ENCODE measurements at places on chromosomes 6 and 20. TPM values are rescaled to one million over a fixed set of nuclear protein-coding genes. Genes with fewer than 3 reads are reported as not detected.

Gene ZGPAT
- 15.8 TPM for total RNA-seq

Gene WFDC12
- total RNA-seq, result not detected

Gene SLC17A3
- not detected for total RNA-seq

Gene RUNX2
- 0.38 TPM for total RNA-seq

Gene SPATS1
- not detected for total RNA-seq

Gene OR2J3
- not detected for total RNA-seq

Gene FAXC
- total RNA-seq, result 0.49 TPM

Gene CRIP3
- total RNA-seq, result 42.3 TPM

Gene LY6G6C
- total RNA-seq, result not detected

Gene TTK
- 0.25 TPM for total RNA-seq

Gene MUC21
- not detected for total RNA-seq

Gene REPS1
- total RNA-seq, result 30.6 TPM

Gene PTPRA
- total RNA-seq, result 23.5 TPM

Gene GTSF1L
- total RNA-seq, result not detected

Gene TPD52L1
- total RNA-seq, result 64.0 TPM

Gene CRISP1
- total RNA-seq, result not detected

Gene PPP1R3G
- 11.1 TPM for total RNA-seq

DNA sequence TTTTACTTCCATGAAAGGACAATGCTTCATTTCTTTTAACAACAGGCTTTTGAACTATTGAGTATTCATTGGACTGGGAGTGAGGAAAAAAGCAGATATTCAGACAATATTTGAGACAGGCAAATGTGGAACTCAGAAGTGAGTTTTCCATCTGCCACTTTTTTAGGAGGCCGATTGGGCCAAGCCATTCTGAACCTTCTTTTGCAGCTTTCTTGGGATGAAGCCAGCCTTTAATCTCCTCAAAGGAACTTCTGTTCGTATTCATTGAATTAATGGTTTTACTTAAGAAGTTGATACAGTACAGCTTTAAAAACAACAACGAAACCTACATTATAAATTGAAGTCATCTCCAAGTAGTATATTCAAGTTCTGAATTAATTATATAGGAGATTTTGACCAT lies 187.1 kb upstream of the RNF217 start:
- no peak for DNase-seq
- peaks cover 52% of the 10 kb centered on the region for H3K27me3 ChIP-seq
- no peak overlapping the region for H3K4me3 ChIP-seq
- H3K4me1 ChIP-seq, result no peaks in the 10 kb centered on the region

DNA sequence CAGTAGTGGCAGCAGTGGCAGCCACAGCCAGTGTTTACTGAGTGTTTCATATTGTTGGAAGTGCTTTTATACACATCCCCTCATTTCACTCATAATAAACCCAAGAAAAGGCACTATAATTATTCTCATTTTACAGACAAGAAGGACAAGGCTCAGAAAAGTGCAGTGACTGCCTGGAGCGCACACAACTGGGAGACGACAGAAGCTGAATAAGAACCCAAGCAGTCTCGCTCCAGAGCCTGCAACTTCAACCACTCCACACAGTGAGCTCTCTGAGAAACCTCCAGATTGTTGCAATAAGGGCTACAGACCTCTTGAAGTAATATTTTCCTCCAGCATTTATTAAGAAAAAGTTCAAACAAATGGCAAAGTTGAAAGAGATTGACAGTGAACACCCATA lies 76.9 kb downstream of the PLCG1 start:
- no peak overlapping the region for H3K4me3 ChIP-seq
- no peak for DNase-seq

DNA sequence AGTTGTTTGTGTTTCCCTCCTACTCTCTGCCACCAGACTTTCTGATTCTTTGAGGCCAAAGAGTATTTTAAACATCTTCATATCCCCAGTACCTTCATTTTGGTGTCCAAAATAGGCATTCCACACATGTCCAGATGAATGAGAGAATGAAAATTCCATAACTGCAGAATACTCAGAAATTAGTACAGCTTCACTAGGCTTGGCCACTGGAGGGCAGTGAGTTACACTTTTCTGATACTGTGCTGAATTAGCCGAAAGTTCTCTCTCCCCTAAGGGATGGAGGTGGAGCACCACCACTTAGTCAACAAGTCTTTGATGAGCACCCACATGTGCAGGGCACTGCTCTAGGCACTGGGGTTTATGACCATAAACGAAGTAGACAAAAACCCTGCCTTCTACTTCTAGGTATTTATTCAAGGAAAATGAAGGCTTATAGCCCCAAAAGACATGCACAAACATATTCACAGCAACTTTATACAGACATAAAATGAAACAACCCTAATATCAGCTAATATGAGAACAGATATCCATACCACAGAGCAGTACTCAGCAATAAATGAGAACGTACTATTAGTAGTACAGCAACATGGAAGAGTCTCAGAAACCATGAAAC lies 46.1 kb upstream of the TMEM217 start:
- no peak overlapping the region for H3K4me3 ChIP-seq
- H3K27ac ChIP-seq, result no peak overlapping the region
- peaks cover 22% of the 10 kb centered on the region for H3K4me1 ChIP-seq

DNA sequence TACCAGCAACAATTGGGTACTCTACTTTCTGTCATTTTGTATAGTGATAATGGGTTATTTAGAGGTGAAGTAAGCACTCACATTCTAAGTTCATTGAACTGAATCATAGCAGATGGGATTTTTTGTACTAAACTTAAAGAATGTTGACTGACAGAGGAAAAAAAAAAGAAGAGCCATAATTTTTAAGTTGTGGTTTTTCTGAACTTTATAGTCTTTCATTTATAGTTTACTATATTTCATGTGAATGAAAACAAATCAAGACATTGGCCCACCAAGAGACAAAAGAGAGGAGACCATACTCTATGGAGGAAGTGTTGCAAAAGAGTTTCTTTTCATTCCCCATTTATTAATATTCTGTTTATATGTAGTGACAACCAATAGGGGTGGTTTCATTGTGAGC lies 685.7 kb downstream of the BCKDHB start:
- no peak for DNase-seq
- H3K4me3 ChIP-seq, result no peak overlapping the region
- no peaks in the 10 kb centered on the region for H3K27me3 ChIP-seq

DNA sequence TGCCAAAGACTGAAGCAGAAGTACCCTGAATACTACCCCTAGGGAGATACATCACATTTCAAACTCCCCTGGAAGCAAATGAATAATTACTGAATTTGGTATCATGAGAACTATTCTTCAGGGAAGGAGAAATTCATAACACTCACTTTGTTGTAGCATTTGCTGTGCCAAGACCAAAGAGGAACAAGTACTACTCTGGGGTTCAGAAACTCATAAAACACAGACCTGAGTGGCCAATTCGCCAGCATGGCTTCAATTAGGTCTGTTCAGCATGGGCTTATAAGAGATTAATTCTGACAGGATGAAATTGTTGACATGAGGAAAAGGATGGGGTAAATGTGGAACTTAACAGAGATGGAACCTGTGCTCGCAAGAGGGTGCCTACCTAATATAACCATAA lies 6.5 kb downstream of the ELOVL5 start:
- DNase-seq, result no peak
- peaks cover 4% of the 10 kb centered on the region for H3K36me3 ChIP-seq
- H3K27ac ChIP-seq, result peak overlapping the region; percentile 9
- peaks cover 69% of the 10 kb centered on the region for H3K4me1 ChIP-seq

DNA sequence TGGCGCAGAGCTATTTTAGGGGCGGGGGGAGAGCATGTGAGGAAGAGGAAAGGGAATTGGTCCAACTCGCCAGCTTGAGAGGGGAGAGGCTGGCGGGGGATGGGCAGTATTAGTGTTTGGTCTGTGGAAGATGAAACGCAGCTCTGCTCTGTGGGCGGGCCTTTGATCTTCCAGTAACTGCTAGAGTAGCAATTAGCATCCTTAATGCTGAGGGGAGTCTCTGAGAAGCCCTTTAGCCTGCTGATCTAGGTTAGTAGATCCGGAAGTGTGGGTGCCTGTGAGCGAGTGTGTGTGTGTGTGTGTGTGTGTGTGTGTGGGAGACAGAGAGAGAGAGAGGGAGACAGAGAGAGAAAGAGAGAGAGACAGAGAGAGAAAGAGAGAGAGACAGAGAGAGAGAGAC lies 117.2 kb upstream of the BACH2 start:
- H3K4me3 ChIP-seq, result peak overlapping the region; percentile 51
- DNase-seq, result no peak
- no peak overlapping the region for H3K27ac ChIP-seq

DNA sequence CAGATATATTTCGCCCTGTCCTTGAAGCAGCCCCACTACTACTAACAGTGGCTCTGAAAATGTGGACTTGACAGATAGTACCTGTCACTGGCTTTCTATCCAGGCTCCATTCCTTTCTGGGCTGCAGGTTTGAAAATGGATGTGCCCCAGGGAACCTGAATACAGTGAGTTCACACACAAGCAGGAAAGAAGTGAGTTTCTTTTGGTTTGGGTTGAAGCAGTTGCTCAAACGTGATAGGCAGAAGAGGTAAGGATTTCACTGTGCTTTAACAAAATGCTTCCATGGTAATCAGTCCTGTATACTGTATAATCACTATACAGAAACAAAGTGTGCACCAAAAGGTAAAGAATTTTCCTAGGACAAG lies 382.9 kb downstream of the PRKN start:
- no peaks in the 10 kb centered on the region for H3K27me3 ChIP-seq
- H3K4me1 ChIP-seq, result peaks cover 23% of the 10 kb centered on the region
- no peak overlapping the region for H3K27ac ChIP-seq
- no peak overlapping the region for H3K4me3 ChIP-seq
- DNase-seq, result no peak
- no peaks in the 10 kb centered on the region for H3K36me3 ChIP-seq

DNA sequence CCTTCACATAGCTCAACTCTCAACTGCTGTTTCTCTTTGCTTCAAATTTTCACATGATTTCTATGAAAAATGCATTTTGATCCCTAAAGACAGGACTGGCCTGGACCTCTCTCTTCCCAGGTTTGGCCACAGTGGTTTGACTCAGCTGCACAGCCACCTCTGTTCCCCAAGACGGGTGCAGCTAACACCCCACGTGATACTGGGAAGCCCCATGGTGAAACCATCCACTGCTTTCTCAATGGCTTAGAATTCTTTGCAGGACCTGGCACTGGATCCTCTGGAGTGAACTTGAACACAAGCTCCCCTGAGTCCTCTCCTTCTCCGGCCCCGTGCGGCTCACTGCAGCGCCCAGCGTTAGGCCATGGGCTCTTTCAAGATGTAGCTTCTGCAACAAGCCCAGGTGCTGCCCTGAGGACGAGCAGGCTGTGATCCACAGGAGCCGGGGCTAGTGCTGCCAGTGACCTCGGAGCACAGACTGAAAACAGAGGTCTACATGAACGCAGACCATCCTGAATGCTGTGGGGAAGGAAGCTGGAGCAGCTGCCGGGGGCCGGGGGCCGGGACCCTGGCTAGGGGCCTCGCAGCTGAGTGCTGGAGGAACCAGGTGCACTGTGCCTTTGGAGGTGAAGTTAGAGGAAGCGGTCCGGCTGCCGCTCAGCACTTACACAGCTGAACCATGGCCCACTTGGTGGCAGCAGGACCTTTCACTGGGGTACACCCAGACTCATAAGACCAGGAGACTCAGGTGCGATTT lies 58.8 kb upstream of the MPC1 start:
- no peak overlapping the region for H3K4me3 ChIP-seq
- H3K27me3 ChIP-seq, result no peaks in the 10 kb centered on the region

GRCh38 chr6:42979523-42980177 lies 669 bp upstream of the PEX6 start:
- peaks cover 51% of the 10 kb centered on the region for H3K4me1 ChIP-seq
- no peaks in the 10 kb centered on the region for H3K27me3 ChIP-seq
- H3K4me3 ChIP-seq, result peak overlapping the region; percentile 99

GRCh38 chr6:84466511-84466910 lies 239.1 kb upstream of the CEP162 start:
- H3K4me1 ChIP-seq, result no peaks in the 10 kb centered on the region
- H3K36me3 ChIP-seq, result no peaks in the 10 kb centered on the region
- H3K4me3 ChIP-seq, result no peak overlapping the region

- DNase-seq, result no peak
- no peak overlapping the region for H3K27ac ChIP-seq
- H3K27me3 ChIP-seq, result no peaks in the 10 kb centered on the region
- H3K4me1 ChIP-seq, result no peaks in the 10 kb centered on the region
- H3K4me3 ChIP-seq, result no peak overlapping the region
These were observed 395.1 kb upstream of the SASH1 start for GRCh38 chr6:147947521-147947920.

DNA sequence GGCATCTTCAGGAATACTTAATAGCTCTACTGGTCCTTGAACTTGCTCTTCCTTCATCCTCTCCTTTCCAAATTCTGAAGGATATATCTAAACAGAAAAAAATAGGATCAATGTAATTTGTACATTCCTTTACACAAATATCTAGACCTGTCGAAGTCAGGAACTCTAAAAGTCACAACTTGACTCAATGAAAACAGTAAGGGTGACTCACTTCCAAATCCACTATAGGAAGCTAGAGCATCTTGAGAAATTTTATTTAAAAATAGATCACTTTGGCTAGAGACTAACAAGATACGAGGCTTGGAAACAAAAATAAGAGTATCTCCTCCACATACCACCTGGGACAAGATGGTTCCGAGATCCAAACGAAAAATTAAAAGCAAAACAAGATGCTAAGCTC lies 12.2 kb downstream of the ESF1 start:
- no peak overlapping the region for H3K27ac ChIP-seq
- H3K36me3 ChIP-seq, result peaks cover 94% of the 10 kb centered on the region
- no peaks in the 10 kb centered on the region for H3K27me3 ChIP-seq

DNA sequence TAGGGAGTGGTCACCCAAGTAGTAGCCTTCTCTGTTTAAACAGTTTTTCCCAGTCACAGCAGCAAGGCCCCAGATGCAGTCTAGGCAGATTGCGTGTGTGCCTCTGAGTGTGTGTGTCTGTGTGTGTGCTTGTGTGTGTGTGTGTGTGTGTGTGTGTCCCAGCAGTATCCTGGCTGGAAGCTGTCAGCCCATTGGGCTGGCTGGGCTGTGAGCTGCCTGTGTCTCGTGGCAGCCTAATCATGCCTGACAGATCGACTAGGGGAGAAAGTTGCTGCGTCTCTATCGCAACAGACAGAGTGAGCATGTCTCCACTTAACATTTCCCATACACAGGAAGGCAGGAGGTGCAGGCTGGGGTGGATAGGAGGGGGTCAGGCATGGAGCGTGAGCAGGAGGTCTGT lies 42.9 kb upstream of the LRFN2 start:
- no peaks in the 10 kb centered on the region for H3K4me1 ChIP-seq
- H3K4me3 ChIP-seq, result no peak overlapping the region
- no peaks in the 10 kb centered on the region for H3K36me3 ChIP-seq
- peaks cover 65% of the 10 kb centered on the region for H3K27me3 ChIP-seq

GRCh38 chr20:6515261-6515660 lies 252.2 kb upstream of the BMP2 start:
- H3K27ac ChIP-seq, result no peak overlapping the region
- no peaks in the 10 kb centered on the region for H3K4me1 ChIP-seq
- H3K36me3 ChIP-seq, result no peaks in the 10 kb centered on the region
- no peak overlapping the region for H3K4me3 ChIP-seq
- DNase-seq, result no peak

DNA sequence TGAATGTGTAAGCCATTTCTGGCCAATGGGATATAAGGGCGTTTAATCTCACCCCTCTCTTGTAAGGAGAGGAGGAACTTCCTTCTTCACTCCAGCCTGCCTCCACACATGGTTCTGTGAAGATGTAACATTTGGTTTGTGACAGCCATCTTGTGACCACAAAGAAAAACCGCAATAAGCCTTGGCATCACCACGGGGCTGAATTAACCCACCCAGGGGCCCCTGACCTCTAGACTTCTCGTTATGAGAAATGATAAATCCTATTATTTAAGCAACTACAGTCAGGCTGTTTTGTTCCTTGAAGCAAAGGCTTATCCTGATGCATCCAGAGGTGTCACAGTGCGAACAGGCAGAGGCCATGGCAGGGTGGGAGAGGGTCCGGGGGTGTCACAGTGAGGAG lies 139.7 kb downstream of the CDC5L start:
- H3K27me3 ChIP-seq, result peaks cover 35% of the 10 kb centered on the region
- no peaks in the 10 kb centered on the region for H3K4me1 ChIP-seq
- no peaks in the 10 kb centered on the region for H3K36me3 ChIP-seq

All from left ventricle myocardium inferior (tissue), 1 donor.